ENCODE measurements at places on chromosomes 16 and 17.

DNA sequence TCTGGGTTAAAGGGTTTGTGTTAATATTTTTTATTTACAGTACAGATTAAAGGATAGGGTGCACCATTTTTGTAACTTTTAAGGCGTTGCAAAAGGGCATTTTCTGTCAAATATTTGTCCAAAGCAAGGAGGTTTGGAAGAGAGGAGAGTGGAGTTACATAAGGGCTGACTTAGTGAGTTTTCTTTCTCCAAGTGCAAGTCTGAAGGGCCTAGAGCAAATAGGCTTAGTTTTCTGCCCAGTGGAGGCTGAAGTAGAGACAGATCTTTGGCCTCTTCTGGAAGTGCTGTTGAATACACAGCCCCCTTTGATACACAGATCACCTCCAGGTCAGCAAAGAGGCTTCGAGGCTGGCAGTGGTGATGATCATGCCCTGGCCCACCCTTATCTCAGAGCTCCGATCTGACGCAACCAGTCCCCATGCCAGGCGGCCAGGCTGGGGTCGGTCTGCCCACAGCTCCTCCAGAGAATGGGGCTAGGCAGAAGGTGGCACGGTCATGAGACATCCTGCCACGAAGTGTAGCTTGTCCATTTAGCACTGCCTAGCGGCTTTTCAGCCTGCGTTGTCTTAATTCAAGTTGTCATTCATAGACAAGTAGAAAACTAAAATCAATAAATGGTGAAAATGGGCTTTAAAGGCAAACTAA lies 79.5 kb upstream of the IRX3 start:
- H3K27me3 ChIP-seq = no peaks in the 10 kb centered on the region
- no peak for DNase-seq
- H3K27ac ChIP-seq = no peak overlapping the region
- no peaks in the 10 kb centered on the region for H3K4me1 ChIP-seq
- no peaks in the 10 kb centered on the region for H3K36me3 ChIP-seq

DNA sequence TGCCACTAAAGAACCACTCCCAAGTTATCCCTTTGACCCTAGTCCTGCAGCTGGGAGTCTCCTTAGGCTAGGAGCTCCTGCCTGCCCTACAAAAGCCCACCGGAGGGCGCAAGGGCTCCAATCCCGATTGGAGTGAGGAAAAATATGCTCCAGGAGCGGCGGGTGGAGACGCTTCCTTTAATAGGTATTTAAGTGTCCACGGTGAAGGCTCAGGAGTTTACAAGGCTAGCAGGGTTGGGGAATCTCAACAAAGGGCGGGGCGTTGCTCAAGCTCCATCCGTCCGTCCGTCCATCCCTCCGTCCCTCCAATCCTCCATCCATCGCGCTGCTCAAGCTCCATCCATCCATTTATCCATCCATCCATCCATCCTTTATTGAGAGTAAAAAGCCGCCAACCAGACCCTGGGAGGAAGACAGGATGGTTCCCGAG lies 556 bp upstream of the SPNS1 start:
- no peaks in the 10 kb centered on the region for H3K27me3 ChIP-seq
- H3K4me1 ChIP-seq = peaks cover 13% of the 10 kb centered on the region

GRCh38 chr17:81445642-81446503 lies 50.6 kb downstream of the BAHCC1 start:
- no peak overlapping the region for H3K4me3 ChIP-seq
- H3K4me1 ChIP-seq = no peaks in the 10 kb centered on the region
- H3K27ac ChIP-seq = no peak overlapping the region
- H3K27me3 ChIP-seq = no peaks in the 10 kb centered on the region
- peaks cover 9% of the 10 kb centered on the region for H3K36me3 ChIP-seq

GRCh38 chr17:53924530-53925455 lies 102.1 kb downstream of the KIF2B start:
- no peak for DNase-seq
- no peak overlapping the region for H3K4me3 ChIP-seq
- no peaks in the 10 kb centered on the region for H3K27me3 ChIP-seq
- no peaks in the 10 kb centered on the region for H3K4me1 ChIP-seq

- DNase-seq = no peak
- H3K27ac ChIP-seq = no peak overlapping the region
- no peaks in the 10 kb centered on the region for H3K4me1 ChIP-seq
- no peak overlapping the region for H3K4me3 ChIP-seq
- no peaks in the 10 kb centered on the region for H3K36me3 ChIP-seq
Measured at GRCh38 chr17:27433521-27433920, 22.7 kb upstream of the KSR1 start.

DNA sequence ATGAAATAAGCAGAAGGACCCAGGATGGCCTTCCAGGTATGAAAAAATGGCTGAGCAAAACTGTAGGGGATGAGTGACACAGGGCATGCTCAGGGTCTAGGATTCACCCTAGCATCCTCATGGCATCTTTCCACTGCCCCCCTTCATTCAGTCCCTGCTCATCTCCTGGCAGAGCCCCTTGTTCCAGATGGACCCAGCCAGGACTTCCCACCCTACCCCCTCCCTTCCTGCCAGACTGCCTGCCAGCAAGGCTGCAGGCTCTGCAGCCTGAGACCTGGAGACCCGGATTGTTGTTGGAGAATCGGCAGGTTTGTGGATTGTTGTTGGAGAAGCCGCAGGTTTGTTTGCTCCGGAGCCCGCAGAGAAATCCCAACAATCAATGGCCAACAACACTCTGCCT lies 6.6 kb downstream of the SEZ6 start:
- no peak overlapping the region for H3K4me3 ChIP-seq
- DNase-seq = no peak
- no peaks in the 10 kb centered on the region for H3K4me1 ChIP-seq
- peaks cover 81% of the 10 kb centered on the region for H3K27me3 ChIP-seq

DNA sequence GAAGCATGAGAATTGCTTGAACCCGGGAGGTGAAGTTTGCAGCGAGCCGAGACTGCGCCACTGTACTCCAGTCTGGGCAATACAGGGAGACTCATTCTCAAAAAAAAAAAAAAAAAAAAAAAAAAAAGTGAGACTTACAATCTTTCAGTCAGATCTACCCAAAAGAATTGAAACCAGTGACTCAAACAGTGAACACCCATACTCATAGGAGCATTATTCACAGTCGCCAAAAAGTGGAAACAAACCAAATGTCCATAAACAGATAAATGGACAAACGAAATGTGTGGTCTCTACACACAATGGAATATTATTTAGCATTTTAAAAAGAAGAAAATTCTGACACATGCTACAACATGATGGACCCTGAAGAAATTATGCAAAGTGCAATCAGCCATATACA lies 9.1 kb upstream of the SCNN1B start:
- H3K27me3 ChIP-seq = no peaks in the 10 kb centered on the region
- no peak overlapping the region for H3K4me3 ChIP-seq
- H3K36me3 ChIP-seq = no peaks in the 10 kb centered on the region

DNA sequence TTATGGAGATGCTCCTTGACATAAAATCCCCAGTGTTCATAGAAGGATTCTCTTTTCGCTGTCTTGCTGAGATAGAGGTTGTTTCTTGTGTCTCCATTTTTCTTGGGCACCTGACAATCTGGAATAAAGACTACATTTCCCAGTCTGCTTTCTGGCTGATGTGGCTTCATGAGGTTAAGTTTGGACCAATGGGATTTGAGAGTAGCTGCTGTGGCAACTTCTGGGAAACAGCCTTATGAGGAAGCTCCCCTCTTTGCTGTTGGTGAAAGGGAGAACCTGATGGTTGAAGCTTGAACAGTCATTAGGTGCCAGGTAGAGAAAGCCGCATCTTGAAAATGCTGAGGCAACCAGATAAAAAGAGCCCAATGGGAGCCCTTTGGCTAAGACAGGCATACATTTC lies 24.4 kb downstream of the HS3ST4 start:
- no peak for DNase-seq
- H3K27ac ChIP-seq = no peak overlapping the region
- no peak overlapping the region for H3K4me3 ChIP-seq
- H3K36me3 ChIP-seq = no peaks in the 10 kb centered on the region
- no peaks in the 10 kb centered on the region for H3K4me1 ChIP-seq
- H3K27me3 ChIP-seq = peaks cover 15% of the 10 kb centered on the region

DNA sequence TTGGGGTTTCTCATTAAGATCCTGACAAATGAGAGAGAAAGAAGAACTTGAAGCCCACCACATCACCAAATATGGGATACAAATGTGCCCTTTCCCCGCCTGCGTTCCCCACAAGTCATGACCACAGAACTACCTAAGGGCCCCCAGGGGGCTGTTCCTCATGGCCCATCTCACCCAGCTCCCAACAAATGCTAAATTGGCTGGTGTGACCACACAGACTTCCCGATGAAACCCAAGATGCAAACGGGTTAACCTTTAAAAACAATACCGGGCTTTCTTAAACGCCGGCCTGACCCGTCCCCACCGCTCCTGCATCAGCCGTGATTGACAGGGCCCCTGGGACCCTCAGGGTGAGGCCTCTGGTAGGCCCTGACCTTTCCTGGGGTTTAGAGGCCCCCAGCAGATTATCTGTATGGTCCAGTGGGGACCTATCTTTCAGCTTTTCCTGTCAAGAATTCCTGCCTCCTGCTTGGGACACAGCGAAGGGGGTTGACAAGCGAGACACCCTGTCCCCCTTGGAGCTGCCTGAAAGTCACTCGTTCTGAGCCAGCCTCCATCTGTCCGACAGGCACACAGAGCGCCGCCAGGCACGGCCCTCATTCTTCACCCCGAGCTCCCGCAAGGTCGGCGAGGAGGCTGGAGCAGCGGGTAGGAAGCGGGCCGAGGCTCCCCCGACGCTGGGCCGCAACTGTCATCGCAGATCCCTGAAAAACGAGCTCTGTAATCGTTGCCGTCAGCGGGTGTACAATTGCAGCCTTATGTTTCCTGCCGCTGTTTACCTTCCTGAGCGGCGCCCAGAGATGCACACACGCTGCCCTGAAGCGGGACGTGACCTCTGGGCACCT lies 300.1 kb downstream of the FOXL1 start:
- no peak overlapping the region for H3K4me3 ChIP-seq
- H3K4me1 ChIP-seq = no peaks in the 10 kb centered on the region
- no peaks in the 10 kb centered on the region for H3K36me3 ChIP-seq
- H3K27ac ChIP-seq = no peak overlapping the region
- no peaks in the 10 kb centered on the region for H3K27me3 ChIP-seq

- no peak overlapping the region for H3K27ac ChIP-seq
- DNase-seq = no peak
- peaks cover 26% of the 10 kb centered on the region for H3K4me1 ChIP-seq
- no peaks in the 10 kb centered on the region for H3K27me3 ChIP-seq
Measured at GRCh38 chr17:4872786-4873185, 26.6 kb upstream of the C17orf107 start.

DNA sequence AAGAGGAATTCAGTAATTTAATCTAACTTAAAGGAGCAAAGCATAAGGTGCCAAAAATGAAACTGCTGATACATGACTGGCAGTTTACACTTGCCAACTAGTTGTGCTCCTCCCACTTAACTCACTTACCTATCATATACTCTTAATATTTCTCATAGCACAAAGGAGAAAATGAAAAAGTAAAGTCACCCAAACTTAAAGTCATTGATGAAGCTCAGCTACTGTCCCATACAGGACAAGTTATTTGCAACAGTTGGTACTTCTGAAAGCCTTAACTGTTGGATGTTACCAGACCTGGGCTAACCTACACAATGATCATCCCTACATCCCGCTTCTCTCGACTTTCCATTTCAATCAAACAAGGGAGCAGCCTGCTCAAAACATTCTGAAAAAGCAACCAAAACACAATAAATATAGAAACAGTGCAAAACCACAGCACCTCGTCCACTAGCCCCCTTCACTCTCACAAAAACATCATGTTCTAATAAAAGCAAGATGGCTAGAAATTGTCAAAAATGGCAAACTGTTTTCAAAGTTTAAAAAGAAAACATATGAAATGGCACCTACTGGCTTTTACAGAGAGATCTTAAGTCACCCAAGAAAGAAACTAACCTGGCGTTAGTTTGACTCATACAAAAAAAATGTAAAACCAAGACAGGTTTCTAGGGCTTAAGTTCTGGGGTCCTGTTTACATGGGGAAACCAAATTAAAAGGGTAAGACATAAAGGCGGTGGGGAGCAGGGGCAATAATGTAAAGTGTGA lies 868 bp downstream of the MED13 start:
- no peak for DNase-seq
- H3K27me3 ChIP-seq = no peaks in the 10 kb centered on the region
- H3K27ac ChIP-seq = peak overlapping the region; percentile 100
- H3K36me3 ChIP-seq = no peaks in the 10 kb centered on the region

GRCh38 chr16:88553739-88554138 lies 16.5 kb upstream of the ZC3H18 start:
- H3K27ac ChIP-seq = no peak overlapping the region
- H3K36me3 ChIP-seq = no peaks in the 10 kb centered on the region
- H3K27me3 ChIP-seq = peaks cover 65% of the 10 kb centered on the region
- DNase-seq = no peak
- H3K4me3 ChIP-seq = no peak overlapping the region

DNA sequence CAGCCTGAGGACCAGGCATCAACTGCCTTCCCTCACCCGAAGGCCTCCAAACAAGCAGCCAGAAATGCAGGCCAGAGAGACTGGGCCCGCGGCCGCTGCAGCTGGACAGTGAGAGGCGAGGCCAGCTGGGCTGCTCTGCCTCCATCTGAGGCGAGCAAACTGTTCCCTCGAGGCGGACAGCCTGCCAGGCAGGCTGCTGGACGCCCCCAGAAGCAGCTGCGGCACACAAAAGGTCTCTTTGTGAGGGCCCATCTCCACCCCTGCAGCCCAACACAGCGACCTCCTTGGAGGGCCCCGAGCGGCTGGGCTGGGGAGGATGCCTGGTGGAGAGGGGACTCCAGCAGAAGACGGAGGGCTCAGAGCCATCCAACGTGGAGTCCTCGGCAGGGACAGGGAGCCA lies 4.7 kb downstream of the CORO7 start:
- H3K27ac ChIP-seq = peak overlapping the region; percentile 44
- H3K4me1 ChIP-seq = peaks cover 14% of the 10 kb centered on the region
- H3K36me3 ChIP-seq = peaks cover 15% of the 10 kb centered on the region
- no peaks in the 10 kb centered on the region for H3K27me3 ChIP-seq
- no peak overlapping the region for H3K4me3 ChIP-seq

GRCh38 chr16:30664616-30665109 lies 6.4 kb downstream of the FBRS start:
- no peaks in the 10 kb centered on the region for H3K27me3 ChIP-seq
- DNase-seq = no peak
- peaks cover 91% of the 10 kb centered on the region for H3K36me3 ChIP-seq
- H3K4me1 ChIP-seq = peaks cover 22% of the 10 kb centered on the region
- H3K4me3 ChIP-seq = no peak overlapping the region

DNA sequence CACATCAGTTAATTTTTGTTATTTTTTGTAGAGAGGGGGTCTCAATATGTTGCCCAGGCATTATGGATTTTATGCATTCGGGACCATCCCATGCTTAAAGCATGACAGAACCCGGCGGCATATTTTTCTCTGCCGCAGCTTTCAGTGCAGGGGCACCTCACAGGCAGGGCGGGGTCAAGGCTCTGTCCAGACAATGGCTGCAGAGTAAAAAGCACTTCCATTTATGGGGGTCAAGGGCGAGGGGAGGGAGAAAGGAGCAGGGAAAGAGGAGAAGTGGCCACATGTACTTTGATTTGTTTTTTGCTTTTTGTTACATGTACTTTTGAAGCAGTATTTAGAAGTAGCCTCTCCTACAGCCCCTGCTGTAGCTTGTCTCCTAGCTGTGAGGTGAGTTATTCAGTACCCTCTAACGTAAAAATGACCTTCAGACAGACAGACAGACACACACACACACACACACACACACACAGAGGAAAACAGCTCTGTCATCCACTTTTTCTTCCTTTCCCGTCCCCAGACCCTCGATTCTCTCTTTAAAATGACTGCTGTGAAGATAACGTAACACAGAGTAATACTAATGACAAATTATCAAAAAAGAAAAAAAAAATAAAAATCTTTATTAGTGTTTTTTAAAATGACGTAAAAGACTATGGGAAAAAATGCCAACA lies 856 bp upstream of the SCPEP1 start:
- H3K36me3 ChIP-seq = no peaks in the 10 kb centered on the region
- H3K27me3 ChIP-seq = no peaks in the 10 kb centered on the region
- peak overlapping the region; percentile 60 for H3K4me3 ChIP-seq

All from esophagus squamous epithelium (tissue), 5 donors.